DMS53 (cell line): ENCODE measurements at places on chromosomes 16 and 17.

GRCh38 chr17:64092952-64093451 lies 36.9 kb downstream of the ERN1 start:
- DNase-seq = peak; percentile 19

DNA sequence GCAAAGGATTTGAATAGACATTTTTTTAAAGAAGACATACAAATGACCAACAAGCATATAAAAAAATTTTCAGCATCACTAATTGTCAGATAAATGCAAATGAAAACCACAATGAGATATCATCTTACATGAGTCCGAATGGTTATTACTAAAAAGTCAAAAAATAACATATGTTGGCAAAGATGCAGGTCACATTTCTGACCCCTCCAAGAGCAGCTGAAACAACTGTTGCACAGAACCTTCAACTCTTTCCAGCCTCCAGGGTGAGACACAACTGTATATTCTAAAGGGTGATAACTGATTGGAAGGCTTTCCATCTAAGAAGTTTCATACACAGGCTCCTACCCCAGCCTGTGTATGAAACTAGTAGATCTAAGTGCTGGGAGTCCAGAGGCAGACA lies 51.9 kb downstream of the SLFN5 start:
- DNase-seq = no peak

DNA sequence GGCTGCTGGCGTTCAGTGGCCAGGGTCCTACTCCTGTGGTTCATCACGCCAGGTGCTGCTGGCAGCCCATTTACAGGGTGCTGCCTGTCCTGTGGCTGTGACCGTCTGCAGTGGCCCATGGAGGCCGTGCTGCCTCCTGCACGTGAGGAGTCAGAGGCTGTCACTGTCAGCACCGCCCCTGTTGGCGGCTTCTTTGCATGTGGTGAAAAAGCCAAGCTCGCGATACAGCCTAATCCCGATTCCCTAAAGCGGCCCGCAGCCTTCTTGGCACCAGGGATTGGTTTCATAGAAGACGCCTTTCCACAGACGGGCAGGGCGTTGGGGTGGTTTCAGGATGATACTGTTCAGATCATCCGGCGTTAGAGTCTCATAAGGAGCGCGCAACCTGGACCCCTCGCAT lies 35.3 kb downstream of the RAB11FIP3 start:
- DNase-seq = no peak

DNA sequence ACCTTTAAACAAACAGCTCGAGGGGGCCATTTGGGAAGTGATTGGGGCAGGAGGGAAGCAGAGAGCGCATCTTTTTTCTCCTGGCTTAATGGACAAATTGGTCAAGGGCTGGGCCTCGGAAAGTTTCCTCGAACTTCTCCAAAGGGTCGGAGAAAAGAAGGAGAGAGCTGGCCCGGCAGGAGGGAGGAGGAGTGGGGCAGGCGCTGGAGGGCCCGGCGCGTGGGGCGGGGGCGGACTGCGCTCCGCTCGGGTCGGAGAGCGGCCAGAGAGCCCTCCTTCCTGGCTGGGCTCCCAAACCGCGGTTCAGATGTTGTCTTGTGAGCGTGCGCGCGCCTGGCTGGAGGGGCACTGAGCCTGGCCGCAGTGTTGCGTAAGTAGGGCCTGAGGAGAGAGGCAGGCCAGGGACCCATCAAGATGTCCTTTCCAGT lies 1.2 kb downstream of the MMP2 start:
- DNase-seq = no peak

DNA sequence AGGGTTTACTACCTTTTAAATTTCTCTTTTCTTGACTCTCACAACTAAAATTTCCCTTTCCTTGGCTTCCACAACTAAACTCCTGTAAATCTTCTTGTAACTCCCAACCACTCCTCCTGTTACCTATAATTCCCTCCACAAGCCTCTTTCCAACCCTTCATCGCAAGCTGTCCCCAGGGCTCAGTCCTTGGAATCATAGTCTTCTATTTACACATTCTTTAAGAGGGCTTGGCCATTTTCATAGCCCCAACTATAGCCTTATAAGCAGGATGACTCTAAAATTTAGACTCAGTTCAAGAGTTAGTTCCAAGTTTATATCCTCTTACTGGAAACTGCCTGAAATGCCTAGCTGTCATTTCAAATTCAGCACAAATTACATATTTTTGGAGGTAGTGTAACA lies 23.9 kb downstream of the GLG1 start:
- no peak for DNase-seq

GRCh38 chr16:10485698-10486382 lies 94.6 kb downstream of the EMP2 start:
- peak; percentile 12 for DNase-seq

DNA sequence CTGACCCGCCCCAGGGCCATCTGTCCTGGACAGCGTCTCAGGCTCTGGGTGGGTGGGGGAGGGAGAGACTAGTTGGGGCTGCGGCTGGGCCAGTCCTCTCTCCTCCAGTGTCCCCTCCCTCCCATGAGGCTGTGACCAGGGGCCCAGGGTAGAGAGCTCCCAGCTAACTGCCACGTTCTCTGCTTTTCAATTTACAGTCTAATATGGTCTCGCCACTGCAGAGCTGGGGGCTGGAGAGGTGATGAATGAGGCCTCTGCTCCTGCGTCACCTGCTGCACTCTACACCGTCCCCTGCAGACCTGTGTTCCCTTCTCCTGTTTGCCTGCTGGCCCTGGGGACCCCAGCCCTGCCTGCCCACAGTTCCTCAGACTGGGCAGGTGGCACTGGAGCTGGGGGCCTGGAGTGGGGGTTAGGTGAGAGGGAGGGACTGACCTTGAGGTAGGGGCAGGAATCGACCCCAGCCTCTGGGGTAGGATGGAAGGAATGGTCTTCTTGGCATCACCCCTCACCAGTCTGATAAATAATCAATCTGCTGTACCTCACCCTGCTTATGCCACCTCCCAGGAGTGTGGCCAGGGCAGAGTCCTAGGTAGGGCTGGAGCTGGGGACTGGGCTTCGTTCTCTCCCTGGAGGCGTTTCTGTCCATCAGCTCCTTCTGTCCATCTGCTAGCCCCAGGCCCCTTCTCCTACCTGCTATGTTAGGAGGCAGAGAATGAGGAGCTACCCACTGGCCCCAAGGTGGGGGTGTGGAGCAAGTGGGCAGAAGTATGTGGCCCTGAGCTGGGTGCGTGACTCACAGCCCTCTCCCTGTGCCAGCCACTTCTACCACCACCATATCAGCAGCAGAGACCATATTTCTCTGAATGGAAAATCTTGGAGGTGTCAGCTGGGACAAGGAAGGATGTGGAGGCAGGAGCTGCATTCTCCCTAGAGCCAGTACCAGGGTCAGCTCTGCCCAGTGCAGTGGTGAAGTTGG lies 12.9 kb downstream of the SEZ6 start:
- no peak for DNase-seq

DNA sequence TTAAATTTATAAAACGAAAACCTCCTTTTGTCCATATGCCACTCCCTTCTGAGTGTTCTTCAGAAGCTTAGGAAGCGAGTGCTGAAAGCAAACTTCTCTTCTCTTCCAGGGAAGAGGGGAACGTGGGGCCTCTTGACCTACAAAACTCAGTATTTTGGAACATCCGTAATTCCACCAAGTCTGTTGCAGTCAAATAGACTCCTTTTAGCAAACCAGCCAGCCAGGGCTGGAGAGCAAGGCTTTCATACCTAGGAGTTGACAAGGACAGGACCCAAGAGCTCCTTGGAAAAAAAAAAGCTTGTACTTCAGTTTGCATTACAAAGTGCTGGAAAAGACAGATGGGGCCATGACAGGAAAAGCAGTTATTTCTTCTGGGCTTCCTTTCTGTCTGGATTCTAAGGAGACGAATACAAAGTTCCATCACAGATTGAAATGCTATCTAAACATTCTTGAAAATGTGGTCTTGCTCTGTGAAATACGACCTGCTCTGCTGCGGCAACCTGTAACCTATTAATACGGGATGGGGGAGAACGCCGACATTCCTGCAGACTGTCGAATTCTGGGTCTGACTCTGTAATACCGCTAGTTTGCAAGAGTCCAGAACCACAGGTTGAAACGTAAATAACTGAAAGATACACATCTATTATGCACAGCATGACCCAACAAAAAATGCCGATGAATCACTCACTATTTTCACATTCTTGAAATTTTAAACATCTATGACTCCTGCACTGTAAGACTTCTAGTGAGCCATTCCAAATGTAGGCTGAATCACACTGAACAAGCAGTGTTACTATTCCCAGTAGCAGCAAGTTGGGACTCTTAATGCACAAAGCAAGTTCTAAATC lies 20.6 kb downstream of the VPS53 start:
- DNase-seq = no peak

DNA sequence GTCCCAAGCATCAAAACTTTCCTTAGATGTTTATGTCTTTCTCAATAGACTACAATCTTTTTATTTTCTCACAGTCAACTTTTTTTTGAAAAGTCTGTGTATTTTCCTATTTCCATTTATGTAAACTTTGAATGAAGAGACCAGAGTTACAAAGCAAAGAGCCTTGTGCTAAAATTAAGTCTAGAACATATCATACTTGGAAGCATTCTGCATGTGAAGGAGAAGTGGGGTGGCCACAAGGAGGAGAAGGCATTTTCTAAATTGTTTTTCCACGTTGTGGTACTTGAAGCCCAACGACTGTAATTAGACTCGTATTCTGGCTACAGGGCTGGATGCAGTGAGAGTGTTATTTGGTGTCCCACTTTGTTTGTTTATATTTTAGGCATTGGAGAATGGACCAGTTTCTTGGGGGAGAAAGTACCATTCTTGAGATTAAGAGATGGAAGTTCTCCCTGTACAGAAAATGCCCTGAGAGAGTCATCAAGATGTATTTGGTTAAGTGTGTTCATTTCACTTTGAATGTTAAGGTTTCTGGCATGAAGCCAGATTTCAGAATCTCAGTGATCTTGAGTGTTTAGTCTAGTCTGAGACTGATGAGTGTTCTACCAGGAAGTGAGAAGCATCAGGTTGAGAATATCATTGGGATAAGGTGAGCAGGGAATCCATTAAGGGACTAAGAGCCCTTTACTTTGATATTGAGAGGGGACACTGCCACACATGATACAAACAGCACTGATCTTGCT lies 71.6 kb downstream of the MAP2K6 start:
- peak; percentile 70 for DNase-seq

DNA sequence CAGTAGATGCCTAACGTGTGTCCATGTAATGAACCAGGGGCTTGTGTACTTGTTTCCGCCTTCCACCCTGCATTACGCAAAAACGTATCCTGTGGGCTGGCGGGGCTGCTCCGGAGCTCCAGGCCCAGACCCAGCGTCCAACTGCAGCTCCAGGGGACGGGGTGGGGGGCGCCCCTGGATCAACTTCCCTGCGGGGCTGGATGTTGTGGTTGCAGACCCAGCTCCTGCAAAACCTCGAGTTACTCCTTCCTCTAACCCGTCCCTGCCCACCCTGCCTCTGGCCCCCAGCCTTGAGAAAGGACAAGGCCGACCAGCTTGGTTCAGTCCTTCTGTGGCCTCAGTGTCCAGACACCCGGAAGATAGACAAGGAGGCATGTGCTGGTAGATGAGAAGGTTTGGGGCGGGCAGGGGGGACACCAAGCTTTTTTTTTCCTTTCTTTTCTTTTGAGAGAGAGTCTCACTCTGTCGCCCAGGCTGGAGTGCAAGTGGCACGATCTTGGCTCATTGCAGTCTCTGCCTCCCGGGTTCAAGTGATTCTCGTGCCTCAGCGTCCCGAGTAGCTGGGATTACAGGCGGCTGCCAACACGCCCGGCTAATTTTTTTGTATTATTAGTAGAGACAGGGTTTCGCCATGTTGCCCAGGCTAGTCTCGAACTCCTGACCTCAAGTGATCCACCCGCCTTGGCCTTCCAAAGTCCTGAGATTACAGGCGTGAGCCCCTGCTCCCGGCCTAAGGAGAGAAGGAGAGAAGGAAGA lies 731 bp upstream of the EXOC7 start:
- peak; percentile 45 for DNase-seq

DNA sequence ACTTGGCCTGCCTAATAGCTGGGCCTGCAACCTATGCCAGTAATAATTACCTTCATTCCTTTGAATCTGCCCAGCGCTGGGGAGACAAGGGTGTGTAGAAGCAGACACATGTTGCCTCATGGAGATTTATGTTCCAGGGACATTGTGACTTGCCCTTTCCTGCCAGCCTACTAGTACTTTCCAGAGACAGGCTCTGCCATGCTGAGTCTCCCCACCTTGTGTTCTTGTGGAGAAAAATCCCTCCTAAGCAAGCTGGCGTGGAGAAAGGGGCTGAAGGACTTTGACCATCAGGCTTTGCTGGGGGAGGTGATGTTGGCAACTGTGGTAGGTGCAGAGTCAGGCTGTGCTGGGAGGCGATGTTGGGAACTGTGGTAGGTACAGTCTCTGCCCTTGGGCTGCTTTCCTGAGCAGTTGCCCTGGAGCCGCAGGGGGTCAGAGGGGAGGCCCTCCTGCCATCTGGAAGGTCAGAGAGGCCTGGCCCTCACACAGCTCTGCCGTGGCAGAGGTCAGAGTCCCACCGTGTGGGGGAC lies 4.0 kb downstream of the KSR1 start:
- DNase-seq = no peak

DNA sequence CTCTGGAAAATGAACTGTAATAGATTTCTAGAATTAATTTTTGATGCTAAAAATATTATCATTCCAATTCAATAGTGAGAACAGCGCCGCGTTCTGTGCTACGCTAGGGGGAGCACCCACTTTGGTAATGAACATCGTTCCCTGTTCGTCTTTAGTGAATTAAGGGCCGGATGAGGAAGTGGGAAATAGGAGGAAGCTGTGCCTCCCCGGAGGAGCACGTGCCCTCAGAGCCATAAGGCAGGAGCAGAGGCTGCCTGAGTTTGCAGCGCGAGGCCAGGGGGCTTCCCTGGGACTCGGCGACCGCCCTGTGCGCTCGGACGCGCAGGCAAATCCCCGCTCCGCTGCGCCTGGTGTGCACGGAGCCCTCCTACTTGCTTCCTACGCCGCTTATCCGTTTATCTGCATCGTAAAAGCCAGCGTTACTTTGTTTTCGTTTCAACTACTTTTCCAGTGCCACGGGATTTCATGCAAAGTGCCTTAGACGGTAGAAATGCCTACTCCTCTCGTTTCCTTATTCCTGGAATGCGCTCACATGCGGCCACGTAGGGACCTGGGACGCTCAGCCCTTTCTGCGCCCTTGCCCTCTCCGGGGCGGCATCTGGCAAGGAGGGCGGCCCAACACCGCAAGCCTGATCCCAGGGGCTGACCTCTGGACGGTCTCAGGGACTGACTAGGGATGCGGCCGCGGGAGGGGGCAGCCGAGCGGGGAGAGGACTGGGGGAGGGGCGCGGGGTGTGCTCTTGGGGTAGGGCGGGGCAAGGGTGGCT lies 76.4 kb downstream of the KCNJ12 start:
- DNase-seq = no peak

DNA sequence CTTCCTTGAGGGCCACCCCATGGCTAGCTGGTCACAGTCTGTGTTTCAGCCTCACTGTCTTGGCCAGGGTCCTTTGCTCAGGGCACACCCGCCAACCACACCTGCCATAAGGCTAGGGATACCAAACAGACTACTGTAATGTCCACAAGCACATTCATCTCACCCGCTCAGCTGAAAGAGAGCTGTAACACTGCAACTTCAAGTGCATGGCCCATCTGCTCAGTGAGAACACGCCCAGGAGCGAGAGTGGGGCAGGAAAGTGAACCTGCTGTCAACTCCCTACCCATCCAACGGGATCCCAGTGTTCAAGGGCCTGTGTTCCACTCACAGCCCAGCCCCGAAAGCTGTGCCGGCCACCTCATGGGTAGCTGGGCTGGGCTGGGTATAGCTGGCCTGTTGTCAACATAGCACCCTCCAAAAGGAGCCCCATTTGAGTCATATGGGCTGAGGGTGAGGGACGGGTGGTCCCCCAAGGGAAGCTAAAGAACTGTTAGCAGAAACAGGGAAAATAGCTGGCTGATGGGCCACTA lies 55.7 kb downstream of the SCNN1B start:
- DNase-seq = peak; percentile 73

GRCh38 chr17:62876673-62877405 lies 68.7 kb upstream of the MARCHF10 start:
- no peak for DNase-seq
